ENCODE measurements at places on chromosomes 13 and 19.

DNA sequence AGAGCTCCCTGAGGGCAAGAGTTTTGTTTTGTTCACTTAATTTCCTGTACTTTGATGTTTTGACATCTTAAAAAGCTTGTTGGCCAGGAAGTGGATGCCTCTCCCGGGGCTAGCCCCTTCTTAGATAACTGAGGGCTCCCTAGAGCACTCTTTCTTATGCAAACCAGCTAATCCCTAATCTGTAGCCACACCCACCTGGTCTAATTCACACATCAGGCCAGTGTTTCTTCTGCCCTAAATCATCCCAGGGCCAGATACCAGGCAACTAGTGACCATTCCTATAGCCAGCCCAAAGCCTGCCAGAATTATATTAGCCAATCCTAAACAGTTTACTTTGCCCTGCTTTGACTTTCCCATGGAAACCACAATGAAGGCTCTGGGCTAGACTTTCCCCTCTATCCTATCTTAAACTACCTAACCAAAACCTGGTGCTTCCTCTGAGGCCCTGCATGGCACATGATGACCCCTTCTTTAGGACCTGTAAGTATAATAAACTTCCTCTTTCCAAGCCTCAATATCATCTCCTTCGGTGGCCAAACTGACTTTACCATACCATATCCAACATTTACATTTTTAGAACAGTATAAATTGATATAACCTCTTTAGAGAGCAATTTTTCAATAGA lies 24.8 kb downstream of the WBP4 start:
- no peak for DNase-seq

GRCh38 chr19:33621811-33622504 lies at the start of gene CHST8:
CHST8 (plus strand) TSS chr19:33621953; CDS start chr19:33689262, 67,309 bp downstream.
- peak; percentile 11 for DNase-seq

DNA sequence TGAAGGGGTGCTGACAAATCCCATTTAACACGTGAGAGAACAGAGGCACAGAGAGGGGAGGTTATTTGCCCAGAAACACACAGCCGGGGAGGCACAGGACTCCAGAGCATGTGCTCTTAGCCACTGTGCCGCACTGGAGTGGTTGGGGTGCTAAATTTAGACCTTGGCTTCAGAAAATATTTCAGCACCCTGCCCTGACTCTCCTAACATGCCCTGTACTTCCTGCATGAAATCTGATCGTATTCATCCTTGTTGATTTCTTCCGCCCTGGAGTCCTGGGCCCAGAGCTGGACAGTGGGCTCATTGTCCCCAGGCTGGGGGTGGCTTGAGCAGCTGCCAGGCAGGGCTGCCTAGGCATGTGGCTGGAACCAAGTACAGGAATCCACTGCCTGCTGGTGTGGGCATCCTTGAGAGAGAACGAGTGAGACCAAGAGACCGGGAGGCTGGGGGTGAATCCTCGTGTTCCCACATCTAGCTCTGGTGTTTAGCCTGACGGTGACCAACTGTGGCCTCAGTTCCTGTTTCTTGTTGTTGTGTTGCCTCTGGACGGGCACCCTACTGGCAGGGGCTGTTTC lies 5.3 kb downstream of the SLC27A1 start:
- peak; percentile 94 for DNase-seq

DNA sequence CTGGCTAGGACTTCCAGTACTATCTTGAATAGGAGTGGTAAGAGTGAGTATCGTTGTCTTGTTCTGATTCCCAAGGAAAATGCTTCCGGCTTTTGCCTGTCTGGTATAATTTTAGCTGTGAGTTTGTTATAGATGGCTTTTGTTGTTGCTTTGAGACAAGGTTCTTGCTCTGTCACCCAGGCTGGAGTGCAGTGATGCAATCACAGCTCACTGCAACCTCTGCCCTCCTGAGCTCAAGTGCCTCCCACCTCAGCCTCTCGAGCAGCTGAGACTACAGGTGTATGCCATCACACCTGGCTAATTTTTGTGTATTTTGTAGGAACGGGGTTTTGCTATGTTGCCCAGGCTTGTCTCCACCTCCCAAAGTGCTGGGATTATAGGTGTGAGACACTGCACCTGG lies 6.1 kb upstream of the ZNF543 start:
- DNase-seq: no peak

DNA sequence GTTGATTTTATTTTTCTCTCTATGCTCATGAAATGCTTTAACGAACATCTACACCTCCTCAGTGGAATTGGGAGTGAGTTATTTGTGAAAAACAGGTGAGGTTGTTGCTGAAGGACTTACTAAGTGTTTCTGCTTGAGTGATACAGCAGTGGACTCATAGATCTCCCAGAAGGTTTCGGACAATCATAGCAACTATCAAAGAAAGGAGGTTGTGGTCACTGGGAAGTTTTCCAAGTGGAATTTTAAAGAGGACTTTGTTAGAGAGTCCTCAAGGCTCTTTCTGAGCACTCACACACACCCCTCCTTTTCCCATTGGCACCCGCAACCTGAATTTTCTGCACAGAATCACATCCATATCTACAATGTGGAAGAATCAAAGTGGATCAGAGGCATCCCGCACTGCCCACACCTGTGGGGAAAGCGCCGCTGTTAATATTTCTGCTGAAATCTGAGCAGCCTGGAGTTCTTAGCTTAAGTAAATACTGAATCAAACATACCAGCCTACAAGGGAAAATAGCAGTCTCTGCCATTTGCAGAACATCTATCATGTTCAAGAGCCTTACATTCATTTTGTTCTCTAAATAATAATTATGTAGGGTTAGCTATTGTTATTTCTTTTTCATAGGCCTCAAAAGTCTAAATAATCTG lies 719.4 kb downstream of the DIAPH3 start:
- no peak for DNase-seq

DNA sequence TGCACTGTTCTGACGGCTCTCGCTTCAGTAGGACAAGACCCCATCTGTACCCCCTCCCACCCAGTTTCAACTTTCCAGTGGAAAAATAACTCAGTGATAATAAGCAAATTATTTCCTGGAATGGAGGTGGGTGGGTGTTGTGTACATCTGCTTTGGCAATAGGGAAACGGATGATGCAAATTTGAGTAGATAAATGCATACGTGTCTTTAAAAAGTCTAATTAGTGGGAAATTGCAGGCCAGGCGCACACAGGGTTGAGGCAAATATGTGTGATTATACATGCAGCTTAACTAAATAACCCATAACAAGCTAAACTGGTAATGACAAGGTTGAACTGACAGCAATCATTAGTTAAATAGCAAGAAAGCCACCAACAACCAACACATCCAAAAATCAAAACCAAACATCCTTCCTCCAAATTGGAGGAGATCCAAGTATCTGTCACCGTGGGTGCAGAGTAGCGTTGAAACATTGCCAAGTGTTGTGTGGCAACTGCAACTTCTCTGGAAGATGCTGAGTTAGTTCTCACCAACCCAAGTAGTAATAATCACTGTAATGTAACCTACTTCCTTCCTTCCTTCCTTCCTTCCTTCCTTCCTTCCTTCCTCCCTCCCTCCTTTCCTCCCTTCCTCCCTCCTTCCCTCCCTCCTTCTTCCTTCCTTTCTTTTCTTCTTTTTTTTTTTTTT lies 54.6 kb downstream of the TRPM4 start:
- DNase-seq: no peak

DNA sequence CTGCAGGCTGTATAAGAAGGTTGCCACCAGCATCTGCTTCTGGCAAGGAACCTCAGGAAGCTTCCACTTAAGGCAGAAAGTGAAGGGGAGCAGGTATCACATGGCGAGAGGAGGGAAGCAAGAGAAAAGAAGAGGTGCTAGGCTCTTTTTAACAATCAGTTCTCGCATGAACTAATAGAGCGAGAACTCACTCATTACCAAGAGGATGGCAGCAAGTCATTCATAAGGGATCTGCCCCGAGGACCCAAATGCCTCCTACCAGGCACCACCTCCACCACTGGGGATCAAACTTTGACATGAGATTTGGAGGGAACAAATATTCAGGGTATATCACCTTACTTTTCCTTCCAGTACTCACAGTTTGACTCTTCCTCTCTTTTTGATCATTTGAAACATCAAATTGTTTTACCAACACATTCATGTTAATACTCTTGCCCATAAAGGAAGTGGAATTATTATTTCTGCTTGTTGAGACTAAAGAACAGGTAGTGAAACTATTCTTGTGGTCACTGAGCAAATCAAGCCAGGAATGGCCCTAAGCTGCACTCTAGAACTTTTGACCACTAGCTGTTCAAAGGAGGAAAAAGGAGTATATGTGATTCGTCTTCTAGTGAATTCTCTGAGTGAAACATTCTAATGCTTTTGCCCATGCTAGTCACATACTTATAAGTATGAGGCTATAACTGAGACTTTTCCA lies 45.0 kb downstream of the LACC1 start:
- no peak for DNase-seq

- no peak for DNase-seq
These were observed 81.9 kb upstream of the MCF2L start for GRCh38 chr13:112887151-112887550.
